ENCODE measurements at places on chromosomes 5 and 9.

DNA sequence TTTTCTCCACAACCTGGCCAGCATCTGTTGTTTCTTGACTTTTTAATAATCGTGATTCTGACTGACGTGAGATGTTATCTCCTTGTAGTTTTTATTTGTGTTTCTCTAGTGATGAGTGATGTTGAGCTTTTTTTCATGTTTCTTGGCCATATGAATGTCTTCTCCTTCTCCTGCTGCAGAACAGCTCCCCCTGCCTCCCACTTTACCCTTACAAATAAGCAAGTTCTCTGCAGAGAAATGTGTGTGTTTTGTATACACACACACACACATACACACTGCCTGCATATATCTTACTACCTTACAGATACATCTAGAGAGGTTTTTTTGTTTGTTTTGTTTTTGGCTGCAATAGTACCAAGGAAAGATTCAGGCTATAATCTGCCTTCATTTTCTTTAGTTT lies 88.7 kb upstream of the PHF24 start:
- no peak for DNase-seq

DNA sequence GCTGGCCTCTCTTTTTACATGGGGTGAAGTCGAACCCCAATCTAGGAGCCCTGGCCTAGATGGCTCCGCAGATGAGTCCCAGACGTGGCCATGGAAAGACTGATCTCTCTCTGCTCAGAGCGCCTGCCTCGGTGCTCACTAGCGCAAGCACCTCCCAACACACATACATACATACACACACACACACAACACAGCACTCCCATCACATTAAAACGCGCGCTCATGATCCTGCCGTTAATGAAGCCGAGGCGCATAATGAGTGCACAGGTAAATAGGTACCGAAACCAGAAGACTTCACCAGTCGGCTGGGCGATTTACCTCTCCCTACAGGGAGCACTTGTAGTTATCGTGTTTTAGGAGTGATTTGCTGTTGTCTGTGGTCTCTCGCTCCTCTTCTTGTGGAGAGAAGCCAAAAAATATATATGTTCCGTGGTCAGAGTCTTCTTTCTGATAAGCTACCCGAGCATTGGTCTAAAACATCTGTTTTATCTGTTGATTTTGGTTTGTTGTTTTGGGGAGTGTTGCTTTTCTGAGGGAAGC lies 207.7 kb downstream of the MEF2C start:
- DNase-seq, result no peak

- no peak for DNase-seq
Observed at GRCh38 chr9:111095441-111095840, 57.2 kb upstream of the LPAR1 start.

- peak; percentile 29 for DNase-seq
Observed at GRCh38 chr5:75510836-75511434, 494 bp downstream of the CERT1 start.

DNA sequence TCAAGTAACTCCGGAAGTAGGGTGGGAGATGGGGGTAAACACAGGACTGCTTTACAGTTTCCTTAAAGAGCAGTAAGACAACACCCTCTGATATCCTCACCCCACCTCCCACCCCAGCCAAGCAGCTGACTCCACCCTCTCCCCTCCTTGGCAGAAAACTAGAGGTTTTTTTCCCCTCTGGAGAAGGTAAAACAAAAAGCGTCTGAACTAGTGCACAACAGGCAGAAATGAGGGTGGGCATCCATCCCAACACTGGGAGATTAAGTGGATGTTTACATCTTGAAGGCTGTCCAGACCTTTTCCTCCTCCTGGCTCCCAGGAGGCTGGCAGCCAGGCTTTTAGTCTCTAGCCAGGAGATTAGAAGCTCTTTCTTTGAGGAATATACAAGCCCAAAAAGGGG lies 13.9 kb upstream of the CTNNAL1 start:
- DNase-seq, result no peak

GRCh38 chr5:176844706-176845391 lies 34.5 kb downstream of the UNC5A start:
- no peak for DNase-seq

- DNase-seq, result no peak
Observed at GRCh38 chr9:127336086-127336485, 60.9 kb upstream of the SLC2A8 start.

DNA sequence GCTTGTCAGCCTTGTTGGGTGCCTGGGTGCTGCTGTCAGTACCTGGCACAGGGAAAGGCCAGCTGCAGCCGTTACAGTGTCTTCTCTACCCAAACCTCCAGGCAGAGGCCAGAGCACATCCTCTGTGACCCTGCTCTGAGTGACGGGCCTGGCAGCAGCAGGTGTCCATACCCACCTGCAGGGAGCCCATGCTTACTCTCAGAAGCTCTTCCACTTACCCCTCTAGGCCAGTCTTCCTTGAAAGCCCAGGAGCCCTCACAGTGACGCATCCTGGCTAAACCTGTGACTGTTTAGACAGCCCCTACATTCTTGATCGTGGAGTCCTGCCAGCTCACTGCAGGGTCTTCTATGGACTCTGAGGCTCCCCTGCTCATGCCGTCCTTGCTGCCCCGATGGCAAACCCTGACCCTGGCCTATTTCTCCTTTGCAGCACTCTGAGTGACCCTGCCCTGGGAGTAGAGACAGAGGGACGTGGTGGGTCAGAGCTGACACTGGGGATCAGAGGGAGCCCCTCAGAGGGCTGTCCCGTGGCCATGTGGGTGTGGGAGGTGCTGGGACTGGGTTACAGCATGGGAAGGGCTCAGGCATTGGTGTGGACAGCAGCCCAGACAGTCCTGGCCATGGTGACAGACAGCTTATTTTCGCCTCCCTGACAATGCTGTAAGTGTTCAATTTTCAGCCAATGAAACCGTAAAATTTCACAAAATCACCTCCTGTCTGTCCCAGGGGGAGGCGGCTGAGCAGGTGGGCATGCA lies 67.6 kb upstream of the RNF130 start:
- DNase-seq, result no peak

- no peak for DNase-seq
Observed at GRCh38 chr5:81783401-81783800, 32.5 kb upstream of the SSBP2 start.

- no peak for DNase-seq
Observed at GRCh38 chr5:59185757-59186385, 603.0 kb downstream of the RAB3C start.

GRCh38 chr5:131991593-131992324 lies 19.7 kb downstream of the ACSL6 start:
- DNase-seq, result no peak

- no peak for DNase-seq
Observed at GRCh38 chr5:53376853-53377252, 103.6 kb upstream of the FST start.

DNA sequence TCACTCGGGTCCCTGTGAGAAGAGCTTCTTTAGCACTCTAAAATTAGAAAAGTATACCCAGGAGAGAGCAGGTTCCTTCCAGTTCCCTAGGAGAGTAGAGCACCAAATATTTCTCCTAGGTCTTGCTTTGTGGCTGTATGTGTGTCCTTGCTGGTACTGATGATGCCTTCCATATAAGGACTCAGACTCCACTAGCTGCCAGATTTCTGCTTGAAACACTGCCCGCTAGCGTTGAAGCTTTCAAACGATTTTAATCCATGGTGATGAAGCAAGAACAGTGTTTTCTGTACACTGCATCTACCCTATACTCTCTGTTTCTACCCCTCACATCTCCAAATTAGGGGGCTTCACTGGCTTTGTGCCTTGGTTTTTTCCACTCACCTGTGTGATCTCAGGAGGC lies 2.4 kb upstream of the SMC2 start:
- DNase-seq, result no peak

DNA sequence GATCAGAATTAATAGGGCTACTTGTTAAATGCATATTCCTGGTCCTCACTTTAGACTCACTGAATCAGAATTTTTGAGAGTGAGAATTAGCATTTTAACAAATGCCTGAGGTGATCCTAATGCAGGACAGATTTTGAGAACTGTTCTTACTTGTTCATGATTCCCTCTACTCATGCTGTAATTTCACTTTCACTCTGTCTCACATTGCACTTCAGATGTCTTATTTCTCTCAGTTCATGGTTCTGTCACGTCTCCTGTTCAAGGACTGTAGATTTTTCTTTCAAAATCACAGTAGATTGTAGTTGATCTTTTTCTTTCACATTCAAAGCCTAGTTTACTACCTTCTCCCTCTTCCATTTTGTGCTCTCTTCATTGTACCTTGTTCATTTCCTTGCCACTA lies 54.3 kb downstream of the ADGRV1 start:
- DNase-seq, result no peak

DNA sequence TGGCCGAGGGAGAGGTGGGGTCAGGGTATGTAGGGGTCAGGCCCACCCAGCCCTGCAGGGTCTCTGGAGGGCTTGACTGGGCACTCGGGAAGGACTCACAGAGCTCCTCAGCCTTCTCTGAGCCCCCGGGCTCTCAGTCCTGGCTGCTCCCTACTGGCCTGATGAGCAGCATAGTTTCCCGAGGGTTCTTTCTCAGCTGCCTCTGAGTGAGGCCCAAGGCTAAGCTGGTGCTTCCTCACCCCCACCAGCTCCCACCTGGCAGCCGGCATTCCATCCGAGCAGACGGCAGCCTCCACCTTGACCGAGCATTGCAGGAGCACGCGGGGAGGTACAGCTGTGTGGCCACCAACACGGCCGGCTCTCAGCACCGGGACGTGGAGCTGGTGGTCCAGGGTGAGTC lies 56.0 kb downstream of the HMCN2 start:
- DNase-seq, result no peak

- no peak for DNase-seq
Observed at GRCh38 chr9:32069169-32069813, 315.2 kb upstream of the ACO1 start.

GRCh38 chr9:101574731-101575333 lies 19.9 kb downstream of the PPP3R2 start:
- DNase-seq, result no peak

GRCh38 chr5:131186561-131187256 lies 16.0 kb downstream of the LYRM7 start:
- DNase-seq, result no peak

- no peak for DNase-seq
Observed at GRCh38 chr5:133947431-133947841, 21.0 kb downstream of the C5orf15 start.

GRCh38 chr9:6689893-6690674 lies 44.6 kb upstream of the GLDC start:
- DNase-seq, result no peak

GRCh38 chr9:9846557-9846956 lies 766.2 kb downstream of the PTPRD start:
- DNase-seq, result no peak

DNA sequence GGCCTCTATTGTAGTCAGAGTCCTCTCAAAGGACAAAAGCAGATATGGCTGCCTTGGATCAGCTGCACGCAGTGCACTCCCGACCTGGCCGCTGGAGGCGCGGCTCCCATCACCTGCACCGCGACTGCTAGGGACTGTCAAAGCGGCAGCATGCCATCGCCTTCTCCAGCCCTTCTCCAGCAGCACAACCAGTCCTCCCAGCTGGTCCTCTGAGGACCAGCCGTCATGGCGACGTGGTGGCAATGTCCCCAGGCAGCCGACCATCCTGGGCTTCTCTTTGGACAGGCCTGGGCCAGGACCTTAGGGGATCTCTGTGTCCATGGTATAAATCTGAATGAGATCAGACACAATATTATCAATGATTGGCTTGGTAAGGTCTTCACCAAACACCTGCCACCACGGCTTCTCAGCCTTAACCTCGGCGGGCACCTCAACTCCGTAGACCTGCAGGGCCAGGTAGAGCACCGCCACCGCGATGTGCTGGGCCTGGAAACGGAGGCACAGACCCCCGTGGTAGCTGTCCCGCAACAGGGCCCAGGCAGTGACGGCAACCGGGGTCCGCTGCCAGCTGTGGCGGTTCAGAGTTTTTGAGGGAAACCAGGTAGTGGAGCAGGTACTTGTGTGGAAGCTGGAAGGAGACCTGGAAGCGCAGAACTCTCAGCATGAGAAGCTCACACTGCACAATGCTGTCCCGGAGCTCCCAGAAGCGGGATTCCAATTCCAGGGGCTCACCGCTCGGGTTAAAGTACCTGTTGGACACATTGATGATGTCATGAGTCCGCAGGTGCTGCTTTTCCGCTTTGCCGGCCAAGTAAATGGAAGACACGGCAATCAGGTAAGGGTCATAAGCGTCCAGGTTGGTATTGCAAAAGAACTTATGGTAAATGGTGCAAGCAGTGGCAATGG lies 8.5 kb downstream of the DUSP1 start:
- no peak for DNase-seq

- no peak for DNase-seq
Observed at GRCh38 chr9:133768859-133769510, 30.8 kb upstream of the SARDH start.

GRCh38 chr5:78537821-78538220 lies 110.8 kb downstream of the LHFPL2 start:
- DNase-seq, result no peak

DNA sequence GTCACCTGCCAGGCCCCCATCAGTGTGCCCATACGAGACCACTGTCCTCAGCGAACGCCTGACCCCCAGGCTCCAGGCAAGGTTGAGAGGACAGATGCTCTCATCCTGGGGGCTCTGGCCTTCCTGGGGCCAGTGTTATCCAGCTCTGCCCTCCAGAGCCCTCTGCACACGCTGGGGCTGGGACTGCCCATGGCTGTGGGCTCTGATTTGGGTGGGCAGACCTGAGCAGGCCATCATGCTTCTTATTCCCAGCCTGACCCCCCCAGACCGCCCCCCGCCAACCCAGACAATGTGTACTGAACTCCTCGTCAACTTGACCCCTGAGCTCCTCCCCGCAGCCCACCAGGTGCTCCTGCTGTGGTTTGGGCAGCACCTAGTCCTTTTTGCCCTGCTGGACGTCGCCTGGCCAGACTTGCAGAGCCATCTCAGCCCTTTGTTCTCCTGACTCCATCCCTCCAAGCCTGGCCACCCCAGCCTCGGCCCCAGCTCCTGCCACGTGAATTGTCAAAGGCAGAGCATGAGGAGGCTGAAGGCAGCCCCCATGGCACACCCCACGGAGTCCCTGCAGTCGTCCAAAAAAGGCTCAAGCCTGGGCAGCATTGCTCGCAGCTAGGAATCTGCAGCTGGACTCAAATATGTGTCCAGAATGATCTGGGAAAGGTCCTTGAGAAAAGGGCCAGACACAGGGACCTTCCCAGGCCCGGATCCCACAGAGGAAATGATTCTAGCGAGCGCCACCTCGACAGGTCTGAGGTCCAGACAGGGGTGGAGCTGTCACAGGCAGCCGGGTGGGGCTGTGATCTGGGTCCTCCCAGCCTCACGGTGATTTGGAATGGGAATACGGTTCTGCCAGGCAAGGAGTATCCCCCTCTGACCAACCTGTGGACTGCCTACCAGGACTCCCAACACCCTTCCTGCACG lies 87.0 kb downstream of the ADAMTS2 start:
- no peak for DNase-seq
